Stimulated activated CD8-positive, alpha-beta memory T cell treated with anti-CD3 and anti-CD28 coated beads, Interleukin-4, amount 100 ng/mL, for 48 hours (primary cell): ENCODE measurements at places on chromosomes 2 and 18.
A peak's percentile ranks its signal among the peaks of the same experiment; 100 is the strongest.

GRCh38 chr2:32758232-32758631 is 130.4 kb downstream of the TTC27 start:
- no peak for DNase-seq

DNA sequence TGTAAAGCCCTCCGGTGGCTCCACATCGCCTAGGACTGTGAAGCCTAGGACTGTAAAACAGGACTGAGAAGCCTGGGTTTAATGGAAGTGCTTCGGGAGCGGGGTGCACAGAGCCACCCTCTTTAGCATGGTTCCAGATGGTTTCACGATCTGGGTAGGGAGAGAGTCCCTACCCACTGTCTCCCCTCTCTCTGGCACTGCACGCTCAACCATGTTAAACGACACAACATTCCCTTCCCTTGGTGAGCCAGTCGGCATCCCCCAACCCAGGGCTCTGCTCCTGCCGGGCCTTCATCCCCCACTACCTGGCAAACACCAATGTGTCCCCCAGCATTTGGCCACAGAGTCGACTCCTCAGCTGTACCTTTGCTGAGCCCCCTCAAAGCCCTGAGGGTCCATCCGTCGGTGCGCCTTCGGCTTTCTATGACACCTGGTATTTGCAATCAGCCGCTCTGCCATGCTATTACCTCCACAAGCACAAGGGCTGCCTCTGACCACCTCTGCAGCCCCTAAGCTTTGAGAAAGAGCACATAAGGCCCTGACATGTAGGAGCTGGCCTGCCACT is 1.1 kb downstream of the COPS9 start:
- DNase-seq: peak; percentile 22

- no peak for DNase-seq
These were observed 40.0 kb downstream of the BIN1 start for GRCh38 chr2:127066942-127067341.

- no peak for DNase-seq
These were observed 176.0 kb downstream of the CCDC178 start for GRCh38 chr18:33264566-33264965.

DNA sequence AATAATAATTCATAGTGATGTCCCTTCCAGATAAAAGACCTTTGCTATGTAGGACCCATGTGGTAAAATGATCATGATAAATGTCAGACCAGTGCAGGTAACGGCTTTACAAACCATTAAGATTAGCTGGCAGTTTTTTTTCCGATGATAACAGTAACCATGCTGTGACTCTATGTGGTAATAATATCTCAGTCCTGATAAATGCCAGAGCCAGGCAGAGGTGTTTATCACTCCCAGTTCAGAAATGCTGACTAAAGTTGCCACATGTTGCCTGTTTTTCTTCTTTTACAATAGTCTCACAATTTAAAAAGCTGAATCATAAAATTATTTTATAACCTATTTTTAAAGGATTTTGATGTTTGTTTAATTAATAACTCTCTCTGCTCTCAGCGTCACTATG is 565.1 kb downstream of the ARHGAP15 start:
- no peak for DNase-seq

- DNase-seq: no peak
These were observed 1321.6 kb upstream of the ACVR2A start for GRCh38 chr2:146523196-146523595.

GRCh38 chr2:176582990-176583481 is 313.8 kb downstream of the MTX2 start:
- no peak for DNase-seq

DNA sequence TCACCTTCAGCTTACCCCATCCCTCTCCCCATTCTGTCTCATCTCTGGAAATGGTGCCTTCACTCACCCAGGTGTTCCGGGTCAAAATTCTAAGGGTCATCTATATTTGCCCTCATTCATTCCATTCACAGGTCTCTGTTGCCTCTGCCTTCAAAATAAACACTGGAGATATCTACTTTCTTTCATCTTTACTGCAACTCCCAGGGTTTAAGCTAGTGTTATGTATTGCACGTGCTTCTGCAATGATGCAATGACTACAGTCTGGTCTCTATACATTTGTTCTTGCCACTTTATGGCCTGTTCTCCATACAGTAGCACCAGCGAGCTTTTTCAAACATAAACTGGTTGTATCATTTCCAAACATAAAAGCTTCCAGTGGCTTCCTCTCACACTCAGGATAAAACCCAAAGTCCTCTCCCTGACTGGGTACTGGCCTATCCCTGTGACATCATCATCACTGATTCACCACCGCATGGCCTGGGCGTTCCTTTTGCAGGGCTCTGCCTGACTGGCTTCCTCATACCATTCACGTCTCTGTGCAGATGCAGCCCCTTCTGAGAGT is 14.3 kb downstream of the DSG2 start:
- no peak for DNase-seq

- DNase-seq: no peak
These were observed 87.5 kb downstream of the SATB2 start for GRCh38 chr2:199370150-199370780.

DNA sequence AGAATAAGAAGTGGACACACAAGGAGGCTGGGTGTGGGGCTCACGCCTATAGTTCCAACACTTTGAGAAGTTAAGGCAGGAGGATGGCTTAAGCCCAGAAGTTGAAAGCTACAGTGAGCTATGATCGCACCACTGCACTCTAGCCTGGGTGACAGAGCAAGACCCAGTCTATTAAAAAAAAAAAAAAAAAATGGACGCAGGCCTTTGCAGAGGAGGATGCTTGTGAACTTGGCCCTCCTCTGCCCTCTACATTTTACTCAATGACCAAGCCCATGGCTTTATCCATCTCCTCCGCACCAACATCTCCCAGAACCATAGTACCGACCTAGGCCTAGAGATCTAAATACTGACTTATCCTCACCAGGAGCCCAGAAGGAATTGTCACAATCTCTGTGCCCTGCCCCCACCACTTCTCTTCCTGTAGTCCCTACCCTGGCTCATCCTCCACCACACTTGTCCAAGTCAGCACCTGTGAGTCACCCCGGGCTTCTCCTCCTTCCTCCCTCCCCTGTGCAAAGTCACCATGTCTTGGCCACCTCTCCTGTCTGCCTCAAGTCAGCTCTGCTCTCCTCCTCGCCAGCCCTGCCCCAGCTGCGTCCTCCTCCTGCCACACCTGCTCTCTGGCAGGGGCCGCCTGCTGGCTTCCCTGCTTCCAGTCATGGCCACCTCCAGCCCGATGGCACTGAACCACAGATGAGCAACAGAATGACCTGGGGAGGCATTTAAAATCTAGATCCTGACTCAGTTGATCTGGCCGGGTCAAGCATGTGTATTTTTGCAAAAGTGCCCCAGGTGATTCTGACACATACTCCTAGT is 35.8 kb upstream of the ASPRV1 start:
- DNase-seq: peak; percentile 44

- DNase-seq: no peak
These were observed 29.2 kb downstream of the ZCCHC2 start for GRCh38 chr18:62551972-62552513.

- DNase-seq: no peak
These were observed 115.6 kb downstream of the CTAGE1 start for GRCh38 chr18:22302144-22302543.

DNA sequence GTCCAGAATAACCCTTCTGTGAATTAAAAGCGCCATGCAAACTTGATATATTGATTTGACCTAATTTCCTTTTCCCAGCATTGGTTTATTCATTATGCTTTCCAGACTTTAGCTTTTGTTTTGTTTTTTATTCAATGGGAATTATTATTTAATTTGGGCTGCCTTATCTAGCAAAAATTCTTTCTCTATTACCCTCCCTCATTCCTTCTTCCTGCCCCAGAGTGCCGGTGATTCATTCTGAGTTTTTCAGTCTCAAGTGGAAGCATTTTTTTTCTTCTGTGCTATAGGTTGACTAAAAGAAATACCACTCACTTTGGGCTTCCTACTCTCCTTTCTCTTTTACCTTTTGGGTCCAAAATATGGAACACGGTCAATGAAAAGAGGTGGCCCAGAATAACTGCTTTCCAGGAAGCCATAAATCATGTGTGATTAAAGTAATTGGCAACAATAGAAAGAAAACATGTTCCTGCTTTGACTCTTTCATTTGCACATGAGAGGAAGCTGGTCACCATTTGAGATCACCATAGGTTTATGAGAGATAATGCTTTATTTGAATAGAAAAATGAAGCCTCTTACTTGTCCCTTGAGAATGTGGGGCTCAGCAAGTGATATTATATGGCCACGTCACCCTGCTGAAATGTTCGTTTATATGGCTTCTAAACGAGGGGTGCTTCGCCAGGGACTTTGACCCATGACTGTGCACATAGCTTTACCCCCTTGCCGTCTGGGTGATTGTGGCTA is 422.8 kb upstream of the ZEB2 start:
- no peak for DNase-seq

- DNase-seq: no peak
These were observed 139.2 kb downstream of the CDCA7 start for GRCh38 chr2:173493874-173494273.

- no peak for DNase-seq
These were observed 54.7 kb downstream of the SERPINB7 start for GRCh38 chr18:63829886-63830285.

DNA sequence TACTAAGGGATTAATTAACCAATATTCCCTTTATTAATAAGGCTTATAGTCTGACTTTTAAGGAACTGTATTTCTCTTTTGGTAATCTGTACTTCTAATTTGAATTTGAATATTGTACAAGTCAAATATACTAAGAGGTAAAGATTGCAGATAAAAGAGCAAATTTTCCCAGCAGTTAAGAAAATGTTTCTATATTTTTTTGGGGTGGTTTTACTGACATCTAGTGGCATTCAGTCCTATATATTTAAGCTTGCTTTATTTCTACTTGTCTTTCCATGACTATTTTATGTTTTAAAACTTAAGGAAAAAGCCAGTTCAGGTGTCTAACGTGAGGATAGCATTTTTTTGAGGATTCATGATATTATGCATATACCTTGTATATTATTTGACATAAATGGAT is 41.6 kb downstream of the TDRD15 start:
- DNase-seq: no peak
